Activated T-helper 1 cell treated with anti-CD3 and anti-CD28 coated beads, Interleukin-12 subunit alpha, Interleukin-12 subunit beta, Interleukin-2, Interleukin-4 antibody, amounts not matched to agents 30 ng/mL and 10 ng/mL and 1 ng/mL, durations not matched to agents 14 hours and 24 hours and 36 hours (primary cell): ENCODE measurements at places on chromosomes 3 and 15. TPM values are rescaled to one million over a fixed set of nuclear protein-coding genes. Genes with fewer than 3 reads are reported as not detected.
A peak's percentile ranks its signal among the peaks of the same experiment; 100 is the strongest.

DNA sequence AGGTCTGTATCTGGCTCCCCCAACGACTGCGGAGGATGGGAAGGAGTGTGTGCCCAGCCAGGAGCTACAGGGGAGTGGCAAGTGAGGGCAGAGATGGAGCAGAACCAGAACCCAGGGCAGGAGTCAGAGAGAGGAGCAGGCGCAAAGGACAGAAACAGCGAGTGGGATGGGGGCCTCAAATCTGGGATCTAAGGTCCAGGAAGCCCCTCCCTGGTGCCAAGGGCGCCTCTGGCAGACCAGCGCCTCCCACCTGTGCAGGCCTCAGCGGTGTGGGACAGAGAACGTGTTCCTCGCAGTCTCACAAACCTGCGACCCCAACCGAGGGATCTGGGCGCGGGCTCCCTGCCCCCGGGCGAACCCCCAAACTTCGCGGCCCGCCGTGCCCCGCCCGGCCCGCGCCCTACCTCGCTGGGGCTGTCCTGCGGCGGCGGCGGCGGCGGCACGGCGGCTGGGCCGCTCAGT lies 301 bp downstream of the PCBP4 start:
- peaks cover 7% of the 10 kb centered on the region for H3K36me3 ChIP-seq
- peaks cover 4% of the 10 kb centered on the region for H3K27me3 ChIP-seq
- no peak for DNase-seq
- peak overlapping the region; percentile 87 for H3K4me3 ChIP-seq
- H3K4me1 ChIP-seq, result peaks cover 6% of the 10 kb centered on the region
- peak overlapping the region; percentile 77 for H3K27ac ChIP-seq

DNA sequence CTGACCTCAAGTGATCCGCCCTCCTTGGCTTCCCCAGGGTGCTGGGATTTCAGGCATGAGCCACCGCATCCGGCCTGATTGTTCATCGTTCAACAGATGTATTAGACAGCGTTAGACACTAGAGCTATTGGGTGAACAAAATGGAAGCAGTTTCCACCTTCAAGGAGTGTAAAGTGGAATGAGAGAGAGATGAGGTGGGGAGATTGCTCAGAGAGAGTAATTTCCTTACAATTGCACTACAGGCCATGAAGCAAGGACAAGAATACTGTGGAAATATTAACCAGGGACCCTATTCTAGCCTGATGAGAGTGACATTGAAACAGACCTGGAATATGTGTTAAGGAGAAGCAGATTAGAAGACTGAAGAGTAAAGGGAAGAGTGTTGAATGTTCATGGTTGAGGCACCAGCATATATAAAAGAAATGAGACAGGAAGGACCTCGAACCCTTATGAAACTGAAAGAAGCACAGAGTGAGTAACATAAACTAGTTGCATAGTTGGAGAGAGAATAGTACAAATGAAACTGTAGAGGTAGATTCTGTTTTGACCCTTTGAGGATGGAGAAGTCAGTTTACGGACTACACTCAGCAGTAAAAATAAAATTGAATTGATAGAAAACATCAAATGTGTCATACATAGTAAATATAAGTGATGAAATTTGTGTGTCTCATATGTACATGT lies 7.2 kb downstream of the RTF1 start:
- H3K4me1 ChIP-seq, result peaks cover 33% of the 10 kb centered on the region
- H3K36me3 ChIP-seq, result peaks cover 5% of the 10 kb centered on the region
- H3K4me3 ChIP-seq, result peak overlapping the region; percentile 5
- H3K27ac ChIP-seq, result peak overlapping the region; percentile 76
- H3K27me3 ChIP-seq, result no peaks in the 10 kb centered on the region

- H3K27ac ChIP-seq, result no peak overlapping the region
- no peaks in the 10 kb centered on the region for H3K36me3 ChIP-seq
- H3K4me1 ChIP-seq, result no peaks in the 10 kb centered on the region
- H3K27me3 ChIP-seq, result no peaks in the 10 kb centered on the region
- DNase-seq, result no peak
- H3K4me3 ChIP-seq, result no peak overlapping the region
Observed at GRCh38 chr15:33533197-33533596, 222.4 kb downstream of the RYR3 start.

GRCh38 chr3:188914552-188914951 lies 257.2 kb upstream of the TPRG1 start:
- H3K27me3 ChIP-seq, result no peaks in the 10 kb centered on the region
- peak overlapping the region; percentile 88 for H3K27ac ChIP-seq
- DNase-seq, result no peak
- peak overlapping the region; percentile 34 for H3K4me3 ChIP-seq
- peaks cover 3% of the 10 kb centered on the region for H3K36me3 ChIP-seq

The RLBP1 gene
- not detected in 2 replicates for total RNA-seq
